ENCODE measurements at places on chromosomes 3 and 15.

- DNase-seq: no peak
Measured at GRCh38 chr3:59016930-59017616, 32.8 kb downstream of the CFAP20DC start.

DNA sequence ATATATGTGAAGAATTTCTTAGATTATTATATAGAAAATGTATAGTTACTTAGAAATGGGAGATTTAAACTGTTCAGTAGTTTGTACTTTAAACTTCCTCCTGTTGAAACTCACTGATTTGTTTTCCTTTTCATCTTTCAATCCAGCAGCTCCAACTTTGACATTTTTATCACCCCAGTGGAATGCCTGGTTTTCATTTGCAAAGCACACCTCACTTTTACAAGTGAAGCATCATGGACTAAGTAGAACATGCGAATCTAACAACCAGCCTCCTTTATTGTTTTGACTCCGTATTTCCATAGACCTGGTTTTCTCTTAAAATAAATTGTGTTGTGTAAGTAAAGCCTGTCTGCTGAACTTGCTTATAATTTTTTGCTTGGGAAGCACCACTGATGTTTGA lies 97.8 kb upstream of the ROBO2 start:
- no peak for DNase-seq

DNA sequence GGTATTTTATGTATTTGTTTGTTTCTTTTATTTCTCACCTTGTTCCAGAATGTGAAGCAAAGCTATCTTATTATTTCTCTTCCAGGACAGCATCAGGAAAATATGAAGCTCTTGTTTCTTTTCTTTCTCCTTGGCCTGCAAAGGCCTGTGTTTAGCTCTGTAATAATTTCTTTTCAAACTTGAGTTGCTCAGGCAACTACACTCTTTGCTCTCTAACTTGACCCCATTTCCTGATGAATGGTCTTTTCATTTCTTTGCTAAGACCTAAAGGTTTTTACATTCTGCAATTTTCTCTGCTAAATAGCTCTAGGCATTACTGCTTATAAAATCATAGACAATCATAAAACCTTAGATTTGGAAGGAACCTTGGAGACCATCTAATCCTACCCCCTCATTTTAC lies 26.2 kb upstream of the ZNF770 start:
- no peak for DNase-seq

GRCh38 chr15:74783072-74783807 lies 1.4 kb downstream of the CSK start:
- no peak for DNase-seq
